HuH-7 (cell line): ENCODE measurements at places on chromosomes 16 and 17.

GRCh38 chr17:33053676-33054075 is 62.0 kb downstream of the SPACA3 start:
- DNase-seq, result no peak

DNA sequence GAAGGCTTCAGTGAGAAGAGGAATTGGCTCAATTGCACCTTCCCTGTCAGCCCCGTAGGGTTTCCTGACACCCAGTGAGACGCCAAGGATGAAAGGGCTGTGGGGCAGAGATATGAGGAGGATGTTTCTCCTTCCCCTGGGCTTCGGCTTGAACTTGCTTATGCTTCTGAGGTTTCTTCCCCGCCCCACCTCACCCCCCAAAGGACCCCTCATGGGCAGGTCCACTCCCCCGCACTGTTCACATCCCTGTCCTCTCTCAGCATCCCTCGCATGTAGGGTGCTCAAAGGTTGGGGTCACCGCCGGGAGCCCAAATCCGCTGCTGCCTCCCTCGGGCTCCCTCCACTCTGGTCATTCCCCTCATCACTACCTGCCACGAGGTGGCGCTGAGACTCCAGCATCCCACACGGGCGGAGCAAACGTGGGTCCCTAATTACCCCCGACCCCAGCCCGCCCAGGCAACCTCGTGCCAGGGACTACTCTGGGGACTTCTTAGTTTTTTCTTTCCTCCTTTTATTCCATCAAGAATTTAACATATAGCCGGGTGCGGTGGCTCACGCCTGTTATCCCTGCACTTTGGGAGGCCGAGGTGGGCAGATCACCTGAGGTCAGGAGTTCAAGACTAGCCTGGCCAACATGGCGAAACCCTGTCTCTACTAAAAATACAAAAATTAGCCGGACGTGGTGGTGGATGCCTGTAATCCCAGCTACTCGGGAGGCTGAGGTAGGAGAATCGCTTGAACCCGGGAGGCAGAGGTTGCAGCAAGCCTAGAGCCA is 3.3 kb upstream of the TRARG1 start:
- DNase-seq, result peak; percentile 77

GRCh38 chr17:2610195-2611175 is 17.0 kb downstream of the PAFAH1B1 start:
- no peak for DNase-seq

DNA sequence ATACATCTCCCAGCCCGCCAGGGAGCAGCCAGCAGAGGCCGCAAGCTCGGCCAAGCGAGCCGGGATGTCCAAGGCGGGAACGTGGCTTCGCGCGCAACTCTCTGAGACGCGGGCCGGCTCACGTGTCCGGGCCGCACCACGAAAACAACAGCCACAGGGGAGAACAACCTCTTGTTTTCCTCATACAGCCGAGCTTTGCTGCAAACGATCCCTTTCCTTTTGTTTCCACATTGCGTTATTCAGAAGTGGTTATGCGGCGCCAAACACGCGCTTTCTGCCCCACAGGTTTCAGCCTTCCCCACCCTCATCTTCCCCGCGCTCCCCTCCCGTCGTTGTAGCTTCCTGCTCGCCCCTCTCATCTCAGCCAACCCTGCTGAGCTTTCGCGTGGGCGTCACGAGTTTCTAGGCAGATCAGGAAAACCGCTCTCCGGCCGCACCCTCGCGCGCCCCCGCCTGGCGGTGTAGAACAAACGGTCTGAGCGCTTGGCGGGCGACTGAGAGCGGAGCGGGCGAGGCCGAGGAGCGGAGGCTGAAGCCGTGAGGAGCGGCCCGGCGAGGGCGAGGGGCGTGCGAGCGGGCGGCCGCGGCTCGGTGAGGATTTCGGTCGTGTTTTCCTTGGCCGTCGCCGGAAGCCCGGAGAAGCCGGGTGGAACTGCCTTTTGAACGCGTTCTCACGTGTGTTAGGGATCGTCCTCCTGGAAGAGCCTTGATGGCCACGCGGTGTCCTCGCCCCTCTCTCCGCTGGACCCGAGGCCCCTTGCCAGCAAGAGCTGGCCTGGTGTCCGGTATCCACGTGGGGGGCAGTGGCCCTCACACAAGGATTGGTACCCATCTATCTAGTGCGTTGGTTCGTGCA is 6.6 kb upstream of the SMARCD2 start:
- DNase-seq, result no peak

- no peak for DNase-seq
These were observed 68.9 kb downstream of the SNX11 start for GRCh38 chr17:48176471-48176855.

DNA sequence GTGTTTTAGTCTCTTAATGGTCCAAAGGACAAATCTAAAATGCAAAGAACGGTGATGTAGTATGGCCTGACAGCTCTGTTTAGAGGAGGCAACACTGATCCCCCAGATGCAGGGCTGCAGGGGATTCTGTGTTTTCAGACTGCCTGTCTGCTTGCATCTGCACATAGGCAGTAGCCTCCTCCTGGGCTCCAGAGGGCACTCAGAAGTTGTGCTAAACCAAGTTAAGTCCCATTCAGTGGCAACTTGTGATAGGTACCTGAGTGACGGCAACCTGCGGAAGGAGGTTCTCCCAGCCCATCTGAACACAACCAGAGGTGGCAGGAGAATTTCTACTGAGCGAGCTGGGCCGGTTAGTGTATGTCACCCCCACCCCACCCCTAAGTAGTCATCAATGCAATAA is 9.9 kb downstream of the HAS3 start:
- no peak for DNase-seq

GRCh38 chr17:11485336-11486100 is 112.8 kb upstream of the DNAH9 start:
- DNase-seq, result no peak

DNA sequence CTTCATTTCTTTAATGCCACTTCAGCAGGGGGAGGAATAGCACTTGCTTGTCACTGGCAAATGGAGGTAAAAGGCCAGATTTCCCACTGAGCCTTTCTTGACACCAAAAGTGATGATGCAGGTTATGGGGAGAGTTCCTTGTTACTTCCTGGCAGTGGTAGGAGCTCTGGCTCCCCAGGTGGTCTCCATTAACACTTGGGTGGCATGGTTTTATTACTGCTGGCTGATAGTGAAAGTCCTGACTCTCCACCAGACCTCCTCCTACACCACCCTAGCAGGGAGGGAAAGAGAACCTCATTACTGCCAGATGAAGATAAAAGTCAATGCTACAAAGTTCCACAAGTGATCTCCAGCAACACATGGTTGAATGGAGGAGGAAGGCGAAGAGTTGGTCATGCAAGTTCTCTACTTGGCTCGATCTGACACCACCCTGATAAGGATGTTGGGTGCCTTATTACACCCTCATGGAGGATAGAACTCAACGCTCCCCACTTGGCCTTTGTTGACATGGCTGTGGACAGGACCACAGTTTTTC is 152.7 kb upstream of the GNAO1 start:
- no peak for DNase-seq

GRCh38 chr17:80312621-80313135 is 52.0 kb downstream of the RNF213 start:
- no peak for DNase-seq

DNA sequence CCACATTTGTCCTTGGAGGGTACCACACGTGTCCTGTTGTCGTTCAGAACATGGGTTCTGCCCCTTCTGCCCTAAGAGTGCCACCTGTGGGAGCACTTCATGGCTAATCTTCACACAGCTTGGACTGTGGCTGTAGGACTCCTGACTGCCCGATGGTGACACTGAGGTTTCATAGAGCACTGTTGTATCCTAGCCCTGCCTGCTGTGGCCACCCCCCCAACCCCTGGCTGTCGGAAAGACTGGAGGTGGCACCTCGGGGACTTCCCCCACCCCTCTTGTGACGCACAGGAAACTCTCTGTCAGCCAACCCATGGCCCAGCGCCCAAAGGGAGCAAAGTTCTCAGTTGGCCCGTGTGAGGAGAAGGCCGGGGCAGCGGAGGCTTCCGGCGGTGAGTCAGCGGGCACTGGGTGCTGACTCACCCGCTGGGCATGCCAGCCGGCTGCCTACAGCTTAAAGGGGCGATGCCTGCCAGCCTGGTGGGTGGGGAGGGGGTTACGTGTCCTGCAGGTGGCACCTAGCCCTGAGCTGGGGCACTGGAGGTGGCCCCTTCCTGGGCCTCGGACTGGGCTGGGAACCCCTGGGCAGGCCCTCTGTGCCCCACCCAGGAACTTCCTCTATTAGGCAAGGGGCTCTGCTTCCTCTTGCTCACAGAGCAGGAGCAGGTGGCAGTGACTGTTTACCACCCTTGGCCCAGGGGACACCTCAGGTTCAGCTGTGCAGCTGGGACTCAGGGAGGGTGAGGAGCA is 3.4 kb downstream of the MAP2K3 start:
- no peak for DNase-seq

DNA sequence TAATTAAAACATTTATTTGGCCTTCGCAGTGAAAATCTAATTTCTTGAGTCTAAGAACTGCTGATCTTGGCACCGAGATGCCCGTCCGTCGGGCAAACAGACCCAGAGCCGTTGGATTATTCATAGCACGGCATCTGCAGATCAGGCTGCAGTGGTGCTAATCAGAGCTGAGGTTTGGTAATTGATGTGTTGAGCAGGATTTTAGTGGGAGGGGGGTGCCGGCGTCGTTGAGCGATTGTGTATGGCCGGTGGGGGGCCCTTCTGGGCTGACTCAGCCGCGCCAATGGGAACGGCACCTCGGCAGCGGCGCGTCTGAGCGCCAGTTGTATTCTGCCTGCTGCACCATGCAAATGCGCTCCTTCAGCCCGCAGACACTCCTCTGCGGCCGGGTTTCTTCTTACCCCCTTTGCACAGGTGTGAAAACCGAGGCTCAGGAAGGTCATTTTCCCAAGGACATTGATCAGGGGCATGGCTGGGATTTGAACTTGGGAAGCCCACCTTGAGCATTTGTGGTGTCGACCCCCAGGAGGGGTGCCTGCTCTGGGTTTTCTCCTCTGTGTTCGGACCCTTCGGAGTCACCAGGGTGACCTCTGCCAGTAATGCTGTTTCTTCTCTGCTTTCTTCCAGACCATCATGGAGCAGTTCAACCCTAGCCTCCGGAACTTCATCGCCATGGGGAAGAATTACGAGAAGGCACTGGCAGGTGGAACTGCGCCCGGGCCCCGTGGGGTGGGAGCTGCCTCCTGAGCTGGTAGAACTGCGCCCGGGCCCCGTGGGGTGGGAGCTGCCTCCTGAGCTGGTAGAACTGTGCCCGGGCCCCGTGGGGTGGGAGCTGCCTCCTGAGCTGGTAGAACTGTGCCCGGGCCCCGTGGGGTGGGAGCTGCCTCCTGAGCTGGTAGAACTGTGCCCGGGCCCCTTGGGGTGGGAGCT is 18.4 kb downstream of the BAIAP2 start:
- no peak for DNase-seq

DNA sequence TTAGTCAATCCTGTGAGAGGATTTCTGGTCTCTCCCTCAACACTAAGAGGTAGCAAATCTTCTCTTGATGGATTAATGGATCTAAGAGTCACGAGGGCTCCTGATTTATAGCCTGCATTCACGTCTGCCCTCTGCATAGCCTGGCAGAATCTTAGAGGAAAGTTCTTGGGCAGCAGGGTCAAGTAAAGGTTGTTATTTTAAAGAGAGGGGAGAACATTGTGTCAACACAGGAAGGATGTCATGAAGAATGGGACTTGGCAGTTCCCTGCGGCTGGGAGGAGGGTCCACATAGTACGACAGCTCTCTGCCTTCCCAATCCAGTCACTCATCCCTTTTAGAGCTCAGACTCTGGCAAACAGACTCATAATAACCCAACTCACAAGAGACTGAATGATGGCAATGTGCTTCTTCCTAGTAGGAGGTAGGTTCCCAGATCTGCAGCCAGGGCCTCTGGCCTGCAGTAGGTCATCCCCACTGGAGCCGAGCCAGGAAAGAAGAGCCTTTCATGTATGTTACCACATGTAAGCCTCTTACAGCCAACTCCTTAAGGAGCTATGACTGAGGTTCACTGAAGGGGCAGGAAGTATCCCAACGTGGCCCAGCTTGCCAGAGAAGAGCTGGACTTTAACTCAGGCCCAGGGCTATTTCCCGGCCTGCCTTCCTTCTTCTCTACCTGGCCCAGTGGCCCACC is 25.4 kb upstream of the RPTOR start:
- DNase-seq, result no peak

DNA sequence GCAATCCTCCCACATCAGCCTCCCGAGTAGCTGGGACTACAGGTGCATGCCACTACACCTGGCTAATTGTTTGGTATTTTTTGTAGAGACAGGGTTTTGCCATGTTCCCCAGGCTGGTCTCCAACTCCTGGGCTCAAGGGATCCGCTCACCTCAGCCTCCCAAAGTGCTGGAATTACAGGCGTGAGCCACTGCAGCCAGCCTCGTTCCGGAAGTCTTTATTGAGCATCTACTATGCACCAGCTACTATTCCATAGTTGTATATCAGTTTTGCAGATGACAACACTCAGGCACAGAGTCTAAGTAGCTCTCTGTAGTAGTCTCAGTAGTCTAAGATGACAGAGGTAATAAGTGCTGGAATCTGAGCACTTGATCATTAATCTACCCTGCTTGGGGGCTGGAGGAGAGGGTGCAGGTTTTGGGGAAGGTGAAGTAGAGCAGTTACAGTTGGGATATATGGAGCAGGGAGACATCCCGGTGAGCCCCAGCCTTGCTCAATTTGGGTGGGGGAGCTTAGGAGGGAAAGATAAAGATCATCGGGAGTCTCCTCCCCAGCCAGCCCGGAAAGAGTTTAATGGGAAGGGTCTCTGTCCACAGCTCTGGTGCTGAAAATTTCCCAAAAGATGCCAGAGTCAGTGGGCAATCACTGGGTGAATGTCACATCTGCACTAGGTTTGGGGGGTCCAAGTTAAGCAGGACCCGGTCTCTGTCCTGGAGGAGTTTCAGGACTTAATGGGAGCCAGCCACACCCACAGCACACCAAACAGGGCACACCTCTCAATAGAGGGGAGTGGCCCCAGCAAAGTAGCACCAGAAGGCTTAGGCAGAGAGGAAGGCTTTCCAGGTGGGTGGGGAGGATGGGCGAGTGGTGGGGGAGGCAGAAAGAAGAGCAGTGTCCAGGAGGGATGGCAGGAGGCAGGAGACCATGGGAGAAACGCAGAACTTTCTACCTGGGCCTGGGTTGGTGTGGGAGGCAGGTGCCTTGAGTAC is 1.7 kb downstream of the OTOP3 start:
- DNase-seq, result no peak

GRCh38 chr16:546909-547770 is 13.1 kb upstream of the PRR35 start:
- peak; percentile 57 for DNase-seq

GRCh38 chr17:77783991-77784820 is 174.3 kb upstream of the TNRC6C start:
- no peak for DNase-seq

DNA sequence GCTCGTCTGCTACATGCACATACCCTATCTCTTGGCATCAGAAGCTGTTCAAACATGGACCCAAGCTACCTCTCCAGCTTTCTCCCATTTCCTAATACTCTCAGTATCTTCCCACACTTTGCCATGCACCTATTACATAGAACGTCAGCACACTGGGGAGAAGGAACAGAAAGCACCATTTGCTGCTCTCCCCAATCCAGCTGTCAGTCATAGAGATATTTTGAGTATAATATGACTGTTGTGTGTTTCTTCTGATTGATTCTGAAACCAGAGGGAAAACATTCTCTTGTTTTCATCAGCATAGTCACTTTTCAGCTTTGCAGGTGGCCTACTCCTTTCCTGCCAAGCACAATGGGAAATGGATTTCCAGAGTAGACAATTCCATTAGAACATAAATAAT is 107.1 kb downstream of the ADAMTS18 start:
- DNase-seq, result no peak
